LoVo (cell line): ENCODE measurements at places on chromosomes 11 and 22.

- no peak for DNase-seq
Measured at GRCh38 chr11:12862696-12863469, 146.2 kb upstream of the RASSF10 start.

- DNase-seq = peak; percentile 91
Measured at GRCh38 chr11:67303132-67303834, at the start of gene SSH3. SSH3 (plus strand) TSS chr11:67303530; CDS start chr11:67303626, 96 bp downstream.

- DNase-seq = no peak
Measured at GRCh38 chr11:131370090-131370751, at the start of gene NTM. NTM (plus strand) TSS chr11:131370615.

DNA sequence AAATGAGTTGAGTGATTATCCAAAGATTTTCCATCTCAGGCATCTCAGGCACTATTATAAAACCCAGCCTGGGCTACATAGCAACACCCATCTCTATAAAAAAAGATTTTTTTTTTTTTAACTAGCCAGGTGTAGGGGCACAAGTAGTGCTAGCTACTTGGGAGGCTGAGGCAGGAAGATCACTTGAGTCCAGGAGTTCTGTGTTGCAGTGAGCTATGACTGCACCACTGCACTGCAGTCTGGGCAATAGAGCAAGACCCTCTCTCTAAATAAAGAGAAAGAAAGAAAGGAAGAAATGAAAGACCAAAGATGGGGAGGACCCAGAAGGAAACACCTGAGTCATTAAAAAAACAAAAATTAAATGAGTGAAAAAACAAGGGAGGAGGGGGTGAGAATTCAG is 14.1 kb downstream of the RSF1 start:
- no peak for DNase-seq

DNA sequence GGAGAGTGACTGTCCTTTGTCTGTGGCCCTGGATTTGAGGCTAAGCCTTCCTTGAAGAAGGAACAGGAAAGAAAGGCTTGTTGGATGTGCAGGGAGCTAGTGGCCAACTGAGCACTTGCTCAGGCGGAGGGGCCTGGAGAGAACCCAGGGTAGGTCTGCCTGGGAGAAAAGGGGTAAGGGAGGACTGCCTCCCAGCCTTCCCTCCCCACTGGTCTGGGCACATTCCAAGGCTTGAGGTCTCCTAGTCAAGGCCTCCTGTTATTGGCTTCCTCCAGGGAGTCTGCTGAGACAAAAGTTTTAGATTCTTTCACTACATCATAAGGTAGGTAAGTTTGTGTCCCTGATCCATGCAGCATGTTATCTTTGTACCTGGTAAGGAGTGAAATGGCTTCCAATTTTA is 15.2 kb downstream of the KCNQ1OT1 start:
- no peak for DNase-seq

DNA sequence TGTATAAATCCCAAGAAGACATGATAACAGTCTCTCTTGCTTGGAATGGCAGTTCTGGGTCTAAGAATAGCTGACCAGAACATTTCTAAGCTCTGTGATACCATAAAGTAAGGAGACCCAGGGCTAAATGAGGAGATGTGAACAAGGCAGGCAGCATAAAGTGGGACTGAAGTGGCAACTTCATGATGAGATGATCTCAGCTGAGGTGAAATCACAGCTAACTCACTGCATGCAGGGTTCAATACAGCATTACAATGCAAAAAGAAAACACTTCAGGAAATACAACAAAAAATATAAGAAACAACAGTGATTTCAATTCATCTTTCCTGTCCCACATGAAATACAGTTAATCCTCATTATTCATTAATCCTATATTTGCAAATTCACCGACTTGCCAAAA is 44.6 kb downstream of the MRE11 start:
- no peak for DNase-seq

DNA sequence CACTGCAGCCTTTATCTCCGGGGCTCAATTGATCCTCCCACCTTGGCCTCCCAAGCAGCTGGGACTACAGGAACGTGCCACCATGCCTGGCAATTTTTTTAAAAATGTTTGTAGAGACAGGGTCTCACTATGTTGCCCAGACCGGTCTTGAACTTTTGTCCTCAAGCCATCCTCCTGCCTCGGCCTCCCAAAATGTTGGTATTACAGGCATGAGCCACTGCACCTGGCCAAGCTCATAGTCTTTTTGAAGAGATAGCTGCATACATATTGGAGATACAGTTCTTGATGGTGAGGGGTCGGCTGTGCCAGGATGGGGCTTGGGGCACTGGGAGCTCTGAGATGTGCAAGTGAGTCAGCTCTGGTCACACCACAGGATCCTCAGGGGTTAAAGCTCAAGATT is 53.2 kb downstream of the CHRDL2 start:
- DNase-seq = no peak

DNA sequence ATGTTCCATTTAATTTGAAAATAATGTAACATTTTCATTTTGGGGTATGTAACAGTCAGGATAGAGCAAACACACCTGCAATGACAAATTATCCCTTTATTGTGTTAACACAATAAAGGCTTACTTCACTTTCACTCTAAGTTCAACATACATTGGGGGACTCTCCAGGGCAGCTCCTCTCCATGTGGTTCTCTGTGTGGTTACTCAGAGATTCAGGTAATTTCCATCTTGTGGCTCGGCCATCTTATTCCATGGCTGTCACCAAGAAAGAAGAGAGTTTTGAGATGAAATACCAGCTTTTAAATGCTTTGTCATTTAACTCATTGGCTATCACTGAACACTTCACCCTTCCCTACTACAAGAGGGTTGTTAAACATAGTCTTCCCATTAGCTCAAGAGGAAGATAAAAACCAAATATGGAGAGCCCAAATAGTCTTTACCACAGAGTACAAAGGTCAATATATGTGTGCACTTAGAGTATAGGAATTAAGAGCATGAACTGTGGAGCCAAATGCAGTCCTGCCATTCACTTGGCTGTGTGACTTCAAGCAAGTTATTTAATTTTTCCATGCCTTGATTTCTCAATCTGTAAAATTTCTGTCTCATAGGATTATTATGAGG is 10.6 kb upstream of the TPH1 start:
- peak; percentile 38 for DNase-seq

DNA sequence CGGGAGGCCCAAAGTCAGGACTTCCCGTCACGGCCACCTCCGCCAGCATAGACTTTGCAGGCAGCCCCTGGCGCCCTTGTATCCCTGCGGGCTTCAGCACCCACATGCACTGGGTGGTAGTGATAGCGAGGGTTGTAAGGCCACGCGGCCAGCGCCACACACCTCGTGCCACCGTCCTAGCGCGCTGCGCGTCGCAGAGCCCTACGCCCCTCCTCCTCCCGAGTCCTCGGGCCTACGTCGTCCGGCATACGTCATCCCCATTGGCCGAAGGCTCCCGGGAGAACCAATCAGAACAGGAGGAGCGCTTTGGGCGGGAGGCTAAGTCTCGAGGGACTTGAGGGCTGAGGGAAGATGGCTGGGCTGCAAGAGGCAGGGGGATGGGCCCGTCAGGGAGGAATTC is 1.3 kb upstream of the BTBD18 start:
- no peak for DNase-seq

GRCh38 chr22:50305923-50306566 is 1.4 kb downstream of the PLXNB2 start:
- DNase-seq = peak; percentile 92

DNA sequence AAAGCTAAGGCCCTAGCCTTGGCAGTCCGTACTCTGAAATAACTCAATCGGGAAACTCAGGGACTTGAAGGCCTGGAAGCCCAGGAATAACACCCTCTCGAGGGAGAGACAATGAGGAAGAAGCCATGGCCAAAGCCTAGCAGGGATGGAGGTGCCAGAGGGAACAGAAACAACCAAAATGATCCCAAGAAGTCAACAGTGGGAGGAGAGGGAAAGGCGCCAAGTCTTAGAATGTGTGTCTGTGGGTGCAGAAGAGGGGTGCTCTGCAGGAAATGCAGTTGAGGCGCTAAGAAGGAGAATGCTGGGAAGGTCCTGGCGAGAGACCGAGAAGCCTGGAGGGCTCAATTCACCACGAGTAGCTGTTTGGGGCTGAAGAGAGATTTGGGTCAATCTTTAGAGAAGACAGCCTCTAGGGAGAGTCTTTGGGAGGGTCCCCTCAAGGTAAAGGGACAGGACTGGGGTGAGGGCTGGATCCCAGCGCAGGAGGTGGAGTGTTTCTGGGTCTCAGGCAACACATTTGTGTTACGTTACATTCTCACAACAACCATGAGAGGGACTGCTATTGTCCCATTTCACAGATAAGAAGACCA is 760 bp upstream of the MAPK8IP1 start:
- no peak for DNase-seq

- DNase-seq = no peak
Measured at GRCh38 chr11:8886322-8886721, 24.7 kb upstream of the AKIP1 start.

- DNase-seq = no peak
Measured at GRCh38 chr11:114650661-114651060, 27.7 kb upstream of the NXPE2 start.

DNA sequence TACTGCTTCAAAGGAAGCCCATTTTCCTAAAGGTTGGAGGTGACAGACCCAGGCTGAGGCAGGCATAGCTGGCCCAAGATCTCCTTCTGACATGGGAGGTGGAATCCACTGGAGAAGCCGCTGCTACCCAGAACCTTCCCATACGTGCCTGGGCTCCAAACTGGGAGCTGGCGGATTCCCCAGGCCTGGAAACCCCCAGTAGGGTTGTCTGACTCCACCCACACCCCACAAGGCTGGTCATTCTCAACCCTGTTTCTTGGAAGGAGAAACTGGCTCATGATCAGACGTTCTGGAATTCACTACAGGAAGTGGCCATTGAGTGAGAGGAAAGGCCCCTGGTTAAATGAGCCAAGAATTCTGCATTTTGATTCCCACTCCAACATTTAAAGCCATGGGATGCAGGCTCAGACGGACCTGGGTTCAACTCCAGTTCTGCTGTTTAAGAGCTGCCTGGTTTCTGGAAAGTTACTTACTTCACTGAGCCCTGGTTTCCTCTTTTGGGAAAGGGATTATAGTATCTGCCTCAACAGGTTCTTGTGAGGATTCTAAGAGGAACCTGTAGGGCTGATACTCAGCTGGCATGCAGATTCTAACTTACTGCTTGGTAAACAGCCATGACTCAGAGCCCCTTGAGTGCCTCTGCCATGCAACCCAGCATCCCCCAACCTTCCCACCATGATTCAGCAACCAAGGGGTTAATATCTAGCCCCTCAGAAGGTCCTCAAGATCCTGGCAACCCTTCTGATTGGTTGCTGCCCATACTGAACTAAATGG is 19.4 kb upstream of the TSKU start:
- no peak for DNase-seq

- DNase-seq = no peak
Measured at GRCh38 chr11:134481933-134482527, 70.0 kb upstream of the B3GAT1 start.

DNA sequence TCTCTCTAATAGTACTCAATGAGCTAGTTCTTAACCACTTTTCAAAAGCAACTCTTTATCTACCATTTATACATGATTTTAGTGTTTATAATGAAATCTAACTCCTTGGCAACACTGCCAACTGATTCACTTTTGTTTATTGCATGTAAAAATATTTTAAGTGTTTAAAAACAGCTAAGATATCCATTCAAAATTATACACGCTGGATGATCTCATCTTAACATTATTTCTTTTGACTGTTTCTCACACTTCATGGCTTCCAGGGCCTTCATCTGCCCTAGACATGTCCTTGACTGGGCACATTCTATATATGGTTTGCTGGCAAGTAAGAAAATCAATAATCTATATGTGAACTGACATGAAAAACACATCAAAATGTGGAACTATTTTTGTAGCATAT is 414.6 kb upstream of the LUZP2 start:
- no peak for DNase-seq

- peak; percentile 32 for DNase-seq
Measured at GRCh38 chr11:65501472-65502273, 2.8 kb downstream of the MALAT1 start.

GRCh38 chr11:45229401-45230020 is 56.6 kb downstream of the SYT13 start:
- DNase-seq = no peak

DNA sequence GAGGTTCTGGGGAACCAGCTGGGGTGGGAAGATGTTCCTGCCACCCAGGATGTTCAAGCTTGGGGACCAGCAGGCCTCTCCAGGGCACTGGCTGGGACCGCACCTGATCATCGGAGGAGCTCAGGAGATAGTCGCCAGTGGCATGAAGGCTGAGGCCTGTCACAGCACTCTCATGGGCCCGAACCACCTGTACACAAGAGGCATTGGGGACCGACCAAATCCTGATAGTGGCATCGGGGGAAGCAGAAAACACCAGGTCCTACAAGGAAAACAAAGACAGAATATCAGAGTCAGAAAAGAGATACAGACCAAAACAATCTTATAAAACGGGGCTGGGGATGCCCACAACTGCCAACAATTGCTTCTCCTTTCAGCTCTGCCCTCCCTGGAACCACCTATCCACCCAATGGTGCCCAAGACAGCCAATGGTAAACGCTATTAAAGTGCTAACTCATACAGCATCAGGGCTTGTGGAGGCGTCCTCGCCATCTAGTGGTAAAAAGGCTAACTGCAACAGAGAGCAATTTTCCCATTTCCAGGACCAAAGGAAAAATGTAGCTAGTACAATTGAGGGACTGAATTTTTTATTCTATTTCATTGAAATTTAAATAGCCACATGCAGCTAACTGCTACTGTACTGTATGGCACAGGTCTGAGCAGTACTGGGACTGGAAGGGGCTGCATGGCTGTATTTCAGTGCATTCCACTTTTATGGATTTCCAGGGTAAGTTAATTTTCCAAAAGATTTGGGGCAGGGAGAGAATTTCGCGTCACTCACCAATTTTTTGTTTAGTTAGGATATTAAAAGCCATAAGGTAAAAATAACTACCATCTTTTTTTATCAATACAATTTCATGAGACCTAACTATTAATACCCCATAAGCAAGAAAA is 7.1 kb downstream of the PRPF19 start:
- peak; percentile 48 for DNase-seq

GRCh38 chr11:69640995-69641581 is at the start of gene CCND1:
CCND1 (plus strand) TSS chr11:69641156; CDS start chr11:69641314, 158 bp downstream.
- DNase-seq = peak; percentile 88

- DNase-seq = no peak
Measured at GRCh38 chr11:57131080-57131790, 50.5 kb upstream of the LRRC55 start.

DNA sequence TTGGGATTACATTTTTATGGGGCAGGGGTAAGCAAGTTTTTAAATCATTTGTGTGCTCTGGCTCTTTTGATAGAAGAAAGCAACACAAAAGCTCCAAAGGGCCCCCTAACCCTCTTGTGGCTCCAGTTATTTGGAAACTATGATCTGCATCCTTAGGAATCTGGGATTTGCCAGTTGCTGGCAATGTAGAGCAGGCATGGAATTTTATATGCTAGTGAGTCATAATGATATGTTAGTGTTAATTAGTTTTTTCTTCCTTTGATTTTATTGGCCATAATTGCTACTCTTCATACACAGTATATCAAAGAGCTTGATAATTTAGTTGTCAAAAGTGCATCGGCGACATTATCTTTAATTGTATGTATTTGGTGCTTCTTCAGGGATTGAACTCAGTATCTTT is 10.1 kb downstream of the RAG1 start:
- DNase-seq = peak; percentile 8

- no peak for DNase-seq
Measured at GRCh38 chr22:19713650-19714311, 522 bp upstream of the SEPTIN5 start.
